ENCODE measurements at places on chromosomes 7 and 10.
A peak's percentile ranks its signal among the peaks of the same experiment; 100 is the strongest.

DNA sequence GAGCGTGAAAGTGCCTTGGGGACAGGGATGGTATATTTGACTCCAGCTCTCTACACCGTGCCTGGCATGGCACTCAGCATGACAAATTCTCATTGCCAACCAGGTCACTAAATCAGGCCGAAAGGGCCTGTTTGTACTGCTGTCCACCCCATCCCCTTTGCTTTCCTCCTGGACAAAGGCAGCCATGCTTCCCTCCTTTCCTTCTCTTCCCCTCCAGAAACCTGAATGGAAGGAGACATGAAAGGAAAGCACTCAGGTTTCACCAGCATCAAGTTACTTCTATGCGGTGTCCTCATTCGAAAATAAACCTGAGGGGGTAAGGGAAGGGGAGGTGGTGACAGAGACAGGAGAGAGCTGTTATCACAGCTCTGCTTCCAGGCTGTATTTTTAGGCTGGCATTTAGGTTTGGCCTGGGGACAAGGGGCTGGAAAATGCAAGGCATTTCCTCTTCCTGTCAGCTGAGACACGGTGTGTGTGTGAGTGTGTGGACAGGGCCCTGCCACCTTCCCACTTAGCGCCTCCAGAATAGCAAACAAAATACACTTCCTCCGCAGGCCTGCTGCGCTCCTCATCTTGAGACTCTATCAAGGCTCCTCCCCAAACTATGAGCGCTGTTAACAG lies 79.9 kb upstream of the COL13A1 start:
- peak; percentile 55 for DNase-seq

- no peak for DNase-seq
Observed at GRCh38 chr10:120477743-120478141, 20.7 kb downstream of the PLPP4 start.

DNA sequence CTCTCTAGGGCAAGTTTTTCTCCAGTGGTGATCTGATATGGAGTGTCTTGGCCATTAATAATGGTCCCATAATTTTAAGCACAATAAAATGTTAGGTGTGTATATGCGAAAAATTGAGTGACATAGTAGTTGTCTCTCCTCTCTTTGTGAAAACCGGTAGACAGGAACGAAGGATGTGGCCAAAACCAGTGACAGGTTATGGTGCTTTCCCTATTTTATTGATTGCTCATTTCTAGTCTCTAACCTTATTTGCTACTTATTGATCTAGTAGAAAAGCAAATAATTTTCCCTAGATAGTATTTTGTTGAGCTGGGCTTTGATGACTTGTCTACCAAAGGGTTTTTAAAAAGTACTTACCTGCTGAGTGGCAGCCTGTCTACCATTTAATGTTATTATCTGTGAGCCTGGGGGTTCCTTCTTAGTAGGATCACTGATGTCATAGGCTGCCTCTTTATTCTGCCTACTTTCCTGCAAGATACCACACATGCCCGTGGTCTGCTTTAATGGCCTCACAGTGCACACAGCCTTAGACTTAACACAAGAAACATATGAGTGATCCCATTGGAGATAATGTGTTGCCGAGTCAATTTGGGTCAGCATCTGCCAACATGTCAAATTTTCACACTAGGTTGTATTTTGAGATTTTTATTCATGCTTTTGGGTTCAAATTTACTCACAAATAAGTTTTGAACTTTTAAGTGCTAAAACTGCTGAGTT lies 100.0 kb downstream of the AUTS2 start:
- no peak for DNase-seq

DNA sequence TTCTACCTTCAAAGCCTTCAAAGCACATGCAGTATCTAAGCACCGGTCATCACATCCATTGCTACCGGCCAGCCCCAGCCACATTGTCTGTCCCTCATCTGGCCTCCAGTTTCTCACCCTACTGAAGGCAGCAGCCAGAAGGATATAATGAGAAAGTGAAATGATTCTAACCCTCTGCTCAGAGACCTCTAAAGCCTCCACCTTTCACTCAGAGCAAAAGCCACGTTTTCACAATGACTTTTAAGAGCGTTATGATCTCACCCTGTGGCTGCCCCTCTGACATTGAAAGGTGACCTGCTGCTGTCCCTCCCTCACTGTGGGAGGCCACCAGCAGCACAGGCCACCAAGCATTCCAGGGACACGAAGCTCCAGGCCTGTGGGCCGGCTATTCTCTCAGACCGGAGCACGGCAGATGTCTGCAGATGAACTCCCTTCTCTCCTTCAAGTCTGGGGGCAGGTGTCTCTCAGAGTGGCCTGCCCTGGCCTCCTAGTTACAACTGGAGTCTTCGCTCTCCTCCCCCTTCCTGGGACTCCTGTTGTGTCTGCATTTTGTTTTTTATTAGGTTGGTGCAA lies 94.9 kb upstream of the EEPD1 start:
- no peak for DNase-seq

DNA sequence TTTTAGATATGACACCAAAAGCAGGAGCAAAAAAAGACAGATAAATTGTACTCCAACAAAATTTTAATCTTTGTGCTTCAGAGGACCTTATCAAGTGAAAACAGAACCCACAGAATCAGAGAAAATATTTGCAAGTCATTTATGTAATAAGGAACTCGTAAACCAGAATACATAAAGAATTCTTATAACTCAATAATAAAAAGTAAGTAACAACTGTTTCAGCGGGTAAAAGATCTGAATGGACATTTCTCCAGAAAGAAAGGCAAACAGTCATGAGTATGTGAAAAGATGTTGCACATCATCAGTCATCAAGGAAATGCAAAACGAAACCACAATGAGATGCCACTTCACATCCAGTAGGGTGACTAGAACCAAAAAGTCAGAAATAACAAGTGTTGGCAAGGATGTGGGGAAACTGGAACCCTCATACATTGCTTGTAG lies 167.7 kb upstream of the KCTD7 start:
- no peak for DNase-seq
